ENCODE measurements at places on chromosomes 2 and 18.
A peak's percentile ranks its signal among the peaks of the same experiment; 100 is the strongest.

DNA sequence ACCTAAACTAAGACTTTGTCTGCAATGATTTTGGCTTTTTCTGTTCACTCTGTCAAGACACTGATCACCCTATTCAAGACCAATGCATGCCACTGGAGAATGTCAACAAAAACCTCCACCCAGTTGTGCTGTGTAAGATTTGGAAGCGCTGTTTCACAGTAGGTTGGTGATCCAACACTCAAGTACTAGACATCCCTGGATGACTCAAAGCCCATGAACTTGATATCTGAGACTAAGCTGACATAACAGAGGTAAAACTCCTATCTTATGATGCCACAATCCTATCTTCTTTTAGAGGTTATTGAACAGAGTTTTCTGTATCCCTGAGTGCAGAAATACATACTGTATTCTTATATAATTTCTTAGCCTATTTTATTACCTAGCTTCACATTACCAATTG lies 251.3 kb upstream of the ETAA1 start:
- no peak for DNase-seq

DNA sequence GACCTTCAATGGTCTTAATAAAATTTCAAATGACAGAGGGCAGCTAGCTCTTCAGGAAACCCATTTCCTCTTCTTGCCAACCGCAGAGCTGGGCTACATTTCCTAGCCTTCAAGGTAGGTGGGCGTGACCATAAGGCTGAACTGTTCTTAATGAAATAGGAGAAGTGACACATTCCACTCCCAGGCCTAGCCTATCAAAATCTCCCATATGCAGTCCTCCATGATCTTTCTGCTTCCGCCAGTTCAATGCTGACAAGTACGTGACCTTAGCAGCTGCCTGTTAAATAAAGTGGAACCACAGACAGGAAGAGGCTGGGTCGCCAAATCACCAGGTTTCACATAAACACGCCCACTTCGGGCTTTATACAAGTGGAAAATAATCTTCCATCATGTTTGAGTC lies 13.2 kb downstream of the SERPINE2 start:
- DNase-seq = peak; percentile 34

GRCh38 chr18:7349181-7349837 lies 118.4 kb downstream of the LRRC30 start:
- DNase-seq = no peak

DNA sequence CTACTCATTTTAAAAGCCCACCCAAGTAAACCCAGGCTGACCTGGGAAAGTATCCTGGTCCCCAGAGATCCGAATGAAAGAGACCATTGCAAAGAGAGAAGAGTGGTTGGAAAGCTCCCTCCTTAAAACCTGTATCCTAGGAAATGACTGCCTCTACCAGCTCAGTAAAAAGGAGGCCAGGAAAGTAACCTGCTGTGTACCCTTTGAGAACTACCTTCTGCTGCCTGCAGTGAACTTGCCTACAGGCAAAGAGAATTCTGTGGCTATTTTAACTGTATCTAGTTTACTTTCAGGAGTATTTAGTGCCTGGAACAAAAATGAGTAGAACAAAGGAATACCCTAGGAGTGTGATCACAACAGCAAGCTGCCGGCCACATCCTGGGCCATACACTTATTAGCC lies 641.7 kb upstream of the NRXN1 start:
- DNase-seq = no peak

- no peak for DNase-seq
Observed at GRCh38 chr2:167733747-167734146, 513.6 kb downstream of the STK39 start.

All from GM19239 (cell line).